Stimulated activated CD4-positive, alpha-beta T cell treated with anti-CD3 and anti-CD28 coated beads, Interleukin-4, amount 100 ng/mL, for 1 hour (primary cell): ENCODE measurements at places on chromosomes 2 and 18.

DNA sequence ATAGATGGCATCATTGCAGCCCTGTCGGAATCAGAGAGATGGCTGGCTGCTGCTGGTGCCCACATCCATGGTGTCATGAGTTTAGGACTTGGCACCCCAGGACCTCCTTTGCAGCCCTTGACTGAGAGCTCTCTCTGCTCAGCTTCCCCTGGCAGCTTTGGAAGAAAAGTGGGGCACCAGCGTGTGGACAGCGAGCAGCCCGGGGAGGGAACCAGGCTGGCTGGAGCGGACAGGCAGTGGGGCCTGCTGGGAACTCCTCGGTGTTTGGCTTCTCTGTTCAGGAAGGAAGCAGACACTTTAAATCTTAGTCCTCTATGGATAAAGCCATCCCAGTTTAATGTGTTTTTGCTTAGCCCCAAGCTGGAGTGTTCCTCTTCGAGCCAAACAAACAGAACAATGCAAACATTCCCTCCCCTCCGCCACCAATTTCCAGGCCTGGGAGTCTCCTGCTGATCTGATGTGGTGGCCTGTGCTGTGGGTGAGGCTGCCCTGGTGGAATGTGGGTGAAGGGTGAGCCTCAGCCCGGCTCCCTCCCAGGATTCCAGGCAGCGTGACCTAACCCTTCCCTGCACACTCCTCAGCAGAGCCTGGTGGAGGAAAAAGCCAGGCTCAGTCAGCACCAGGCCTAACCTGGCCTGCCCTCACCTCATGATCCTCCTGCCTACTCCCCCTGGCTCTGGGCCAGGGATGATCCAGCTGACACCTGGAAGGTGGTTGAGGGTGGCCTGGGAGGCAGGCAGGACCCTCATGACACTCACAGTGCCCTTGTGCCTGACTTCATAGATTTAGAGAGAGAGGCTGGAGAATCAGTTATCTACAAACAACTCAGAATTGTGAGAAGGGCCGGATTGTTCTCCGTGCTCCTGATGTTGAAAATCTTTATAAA is 21.6 kb upstream of the ITGB6 start:
- no peak for DNase-seq

GRCh38 chr2:175743011-175743410 is 259.1 kb downstream of the LNPK start:
- no peak for DNase-seq

DNA sequence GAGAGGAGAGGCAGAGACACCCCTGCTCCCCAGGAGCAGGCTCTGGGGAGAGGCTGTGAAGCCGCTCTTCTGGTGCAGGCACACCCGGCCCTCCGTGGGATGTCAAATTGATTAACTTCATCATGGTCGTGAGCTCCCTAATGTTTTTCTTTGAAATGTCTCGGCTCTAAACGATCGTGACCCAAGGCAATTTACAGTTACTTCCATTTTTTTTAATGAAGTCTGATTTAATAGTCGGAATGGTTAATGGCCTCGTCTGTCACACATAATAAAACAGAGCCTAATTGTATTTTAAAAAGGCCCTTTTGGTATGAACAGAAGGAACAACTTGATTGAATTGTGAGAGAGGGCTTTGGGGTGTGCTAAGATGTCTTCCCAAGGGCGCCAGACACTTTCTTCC is 130.2 kb downstream of the SMAD2 start:
- no peak for DNase-seq

- no peak for DNase-seq
These were observed 5.7 kb downstream of the DSEL start for GRCh38 chr18:67510831-67511230.

GRCh38 chr2:67258831-67259230 is 138.3 kb upstream of the ETAA1 start:
- DNase-seq = no peak

- no peak for DNase-seq
These were observed 66.4 kb downstream of the DCDC2C start for GRCh38 chr2:3769766-3770165.

DNA sequence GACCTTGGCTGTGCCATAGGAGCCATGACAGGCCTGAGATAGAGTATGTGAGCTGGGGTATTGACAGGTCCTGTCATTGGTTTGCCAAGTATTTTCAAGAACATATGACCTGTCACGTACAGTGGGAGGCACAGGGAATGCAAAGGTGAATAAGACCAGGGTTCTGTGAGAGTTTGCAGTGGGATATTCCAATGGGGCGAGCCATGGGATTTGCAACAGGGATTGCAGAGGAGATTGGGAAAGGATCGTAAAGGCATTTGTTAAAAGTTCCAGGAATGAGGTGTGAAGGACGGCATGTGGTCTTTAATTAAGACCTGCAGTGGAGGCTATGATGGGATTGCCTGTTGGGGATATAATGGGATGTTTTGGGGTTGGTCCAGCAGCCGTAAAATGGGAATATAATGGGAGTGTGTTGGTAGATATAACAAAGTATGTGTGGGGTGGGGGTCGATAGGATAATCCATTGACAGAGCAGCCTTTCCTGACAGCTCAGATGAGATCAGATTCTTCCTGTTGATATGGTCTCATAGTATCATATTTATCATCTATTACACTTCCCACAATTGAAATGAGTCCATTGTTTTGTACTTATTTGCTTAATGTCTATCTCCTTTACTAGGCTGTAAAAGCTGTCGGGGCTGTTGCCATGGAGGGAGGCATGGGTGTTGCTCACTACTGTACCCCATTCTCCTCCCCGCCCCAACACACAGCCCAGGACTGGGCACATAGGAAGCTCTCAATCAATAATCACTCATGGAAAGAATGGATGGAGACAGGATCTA is 38.1 kb downstream of the PKDCC start:
- DNase-seq = no peak

DNA sequence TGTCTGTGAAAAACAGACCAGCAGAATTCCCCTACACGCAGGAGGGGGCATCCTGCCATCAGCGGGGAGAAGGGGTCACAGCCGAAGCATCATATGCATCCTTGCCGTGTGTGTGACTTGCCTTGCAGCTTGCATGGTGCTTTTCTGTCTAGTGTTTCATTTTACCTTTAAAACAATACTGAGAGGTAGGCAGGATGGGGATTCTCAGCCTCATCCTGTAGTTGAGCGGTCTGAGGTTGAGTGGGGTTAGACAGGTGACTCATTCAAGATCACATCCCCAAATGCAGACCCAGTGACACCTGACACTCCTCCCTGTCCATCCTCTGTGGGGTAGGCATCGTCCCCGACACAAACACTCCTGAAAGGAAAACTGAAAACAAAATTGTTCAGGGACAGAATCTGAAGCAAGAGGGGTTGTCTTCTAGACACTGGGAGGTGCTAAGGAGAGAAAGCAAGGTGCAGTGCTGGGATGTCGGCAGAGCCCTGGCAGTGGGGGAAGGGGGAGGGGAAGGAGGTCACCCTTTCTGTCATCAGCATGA is 7.9 kb downstream of the ARL4C start:
- DNase-seq = peak; percentile 48

DNA sequence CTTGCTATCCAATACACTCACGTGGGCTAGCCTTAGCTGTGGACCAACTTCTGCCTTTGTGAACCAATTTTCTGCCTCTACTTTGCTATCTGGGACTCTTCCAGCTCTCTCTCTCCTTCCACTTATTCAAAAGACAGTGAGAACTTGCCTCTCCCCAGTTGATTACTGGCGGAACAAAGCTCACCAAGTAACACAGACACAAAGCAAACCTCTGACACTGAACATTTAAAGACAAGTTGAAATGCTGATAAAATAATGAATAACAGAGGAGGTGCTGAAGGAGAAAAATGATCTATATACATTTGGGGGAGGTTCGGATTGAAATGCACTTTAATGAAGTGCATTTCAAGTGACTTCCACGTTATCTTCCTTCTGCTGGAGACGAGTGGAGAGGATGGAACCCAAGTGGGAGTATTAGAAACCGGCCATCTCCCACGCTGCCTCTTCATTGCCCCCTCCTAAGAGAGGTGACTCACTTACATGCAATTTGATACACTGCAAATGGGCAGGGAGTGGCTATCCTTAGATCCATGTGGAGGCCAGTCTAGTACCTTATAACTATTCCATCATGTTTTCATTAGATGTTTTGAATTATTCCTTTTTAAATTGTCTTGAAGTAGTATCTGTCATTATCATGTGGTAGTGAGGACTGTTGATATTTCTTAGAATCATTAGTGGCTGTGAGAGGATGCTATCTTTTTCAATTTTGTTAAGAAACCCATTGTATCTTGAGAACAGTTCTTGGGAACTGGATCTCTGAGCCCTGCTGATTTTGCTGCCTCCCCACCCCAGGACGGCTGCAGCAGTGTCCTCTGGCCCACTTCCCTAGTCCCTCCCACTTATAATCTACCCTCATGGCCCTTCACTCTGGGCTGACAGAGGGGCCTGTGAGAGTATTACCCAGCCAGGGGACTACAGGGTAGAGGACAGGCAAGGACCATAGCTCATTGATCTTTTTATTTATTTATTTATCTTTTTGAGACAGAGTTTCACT is 6.0 kb upstream of the GLI2 start:
- no peak for DNase-seq

DNA sequence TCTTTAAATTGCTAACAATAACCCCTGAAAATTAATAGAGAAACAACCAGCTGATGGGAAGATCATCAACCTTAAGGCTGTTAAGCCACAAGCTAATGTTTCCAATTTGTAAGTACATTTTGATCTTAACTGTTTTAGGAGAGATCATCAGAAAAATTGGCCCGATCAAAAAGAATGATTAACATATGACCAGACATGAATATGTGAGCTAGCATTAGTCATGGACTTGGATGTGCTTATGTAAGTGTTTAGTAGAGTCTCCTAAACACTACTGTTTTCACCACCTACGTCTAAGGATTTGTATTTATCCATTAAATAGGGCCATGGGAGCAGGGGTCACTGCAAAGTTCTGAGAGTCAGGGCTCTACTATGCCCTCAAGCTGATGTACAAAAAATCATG is 4.3 kb downstream of the LMAN1 start:
- DNase-seq = no peak
